ENCODE measurements at places on chromosomes 13 and 19.

DNA sequence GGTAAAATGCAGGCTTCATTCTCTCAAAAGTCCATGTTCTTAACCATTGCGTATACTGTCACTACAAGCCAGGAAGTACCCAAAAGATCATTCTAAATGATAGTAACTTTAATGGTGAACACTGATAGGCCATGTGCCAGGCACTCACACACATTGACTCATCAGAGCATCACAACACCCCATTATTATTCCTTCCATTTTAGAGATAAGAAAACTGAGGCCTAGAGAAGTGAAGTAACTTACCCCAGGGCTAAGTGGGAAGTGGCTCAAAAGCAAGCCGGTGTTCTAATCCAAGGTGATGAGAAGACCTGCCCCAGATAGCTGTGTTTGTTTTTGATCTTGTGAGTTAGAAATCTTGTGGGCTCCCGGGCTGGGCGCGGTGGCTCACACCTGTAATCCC, 1.4 kb upstream of the PHLDB3 start:
- no peak for DNase-seq

GRCh38 chr13:34006011-34006410, 188.1 kb downstream of the RFC3 start:
- no peak for DNase-seq

DNA sequence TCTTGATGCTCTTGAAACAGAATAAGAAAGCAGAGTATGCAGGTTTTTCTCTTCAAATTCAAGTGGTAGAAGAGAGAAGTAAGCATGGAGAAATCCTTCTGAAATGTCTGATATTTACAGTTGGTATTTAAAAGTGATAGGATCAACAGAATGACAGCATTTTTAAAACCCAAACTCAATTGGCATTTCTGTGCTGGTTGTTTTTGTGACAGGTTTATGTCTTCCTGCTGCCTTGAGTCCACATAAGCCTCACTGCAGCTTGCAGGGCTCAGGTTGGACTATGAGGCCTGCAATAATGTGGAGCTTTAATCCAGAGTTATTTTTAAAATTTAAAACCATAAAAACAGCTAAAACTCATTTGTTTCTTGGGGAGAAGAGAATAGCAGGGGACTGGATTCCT, 105.1 kb downstream of the ZAR1L start:
- no peak for DNase-seq

DNA sequence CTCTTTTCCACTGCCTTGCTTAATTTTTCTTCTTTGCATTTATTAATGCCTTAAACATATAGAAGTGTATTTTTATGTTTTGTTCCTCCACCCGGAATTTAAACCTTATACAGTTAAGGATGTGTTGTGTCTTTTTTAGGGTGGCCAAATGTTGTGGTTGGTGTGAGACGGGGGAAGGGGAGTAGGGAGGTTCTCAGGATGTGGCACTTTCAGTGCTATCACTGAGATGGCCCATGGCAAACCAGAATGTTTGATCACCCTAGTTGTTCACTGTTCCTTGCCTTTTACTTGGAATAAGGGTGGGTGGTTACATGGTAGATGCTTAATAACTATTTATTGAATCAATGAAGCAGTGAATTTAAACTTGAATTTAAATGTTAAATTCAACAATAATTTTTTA, 216.0 kb upstream of the SLITRK1 start:
- no peak for DNase-seq

DNA sequence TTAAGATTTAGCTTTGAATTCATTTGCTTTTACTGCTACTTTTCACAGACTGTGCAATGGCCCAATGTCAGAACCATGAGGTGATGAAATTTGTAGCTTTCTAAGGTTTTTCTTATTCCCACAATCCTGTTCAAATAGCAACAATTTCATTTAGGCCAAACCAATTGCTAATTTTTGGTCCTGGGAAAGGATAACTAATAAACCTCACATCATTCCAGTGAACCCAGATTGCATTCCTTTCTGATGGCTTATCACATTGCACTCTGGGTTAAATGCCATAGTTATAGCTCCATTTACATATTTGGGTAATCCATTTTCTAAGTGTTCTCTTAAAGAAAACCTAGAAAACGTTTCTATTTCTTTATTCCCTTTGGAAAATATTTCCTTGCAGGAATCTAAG, 22.9 kb upstream of the POMP start:
- no peak for DNase-seq
